ENCODE measurements at places on chromosomes 1 and 21. TPM values are rescaled to one million over a fixed set of nuclear protein-coding genes. Genes with fewer than 3 reads are reported as not detected.

Gene TBX19
- 0.26 TPM for total RNA-seq

GRCh38 chr21:38300141-38300578, 43.4 kb downstream of the KCNJ15 start:
- no peak for DNase-seq

GRCh38 chr1:175881246-175881976, 138.0 kb upstream of the TNR start:
- DNase-seq = no peak

GRCh38 chr1:229225331-229225782, 45.6 kb upstream of the RAB4A start:
- DNase-seq = no peak

Gene CTTNBP2NL
- 11.0 TPM for total RNA-seq

Gene DPYD
- 64.2 TPM for total RNA-seq

Gene AMY1C
- total RNA-seq = not detected

DNA sequence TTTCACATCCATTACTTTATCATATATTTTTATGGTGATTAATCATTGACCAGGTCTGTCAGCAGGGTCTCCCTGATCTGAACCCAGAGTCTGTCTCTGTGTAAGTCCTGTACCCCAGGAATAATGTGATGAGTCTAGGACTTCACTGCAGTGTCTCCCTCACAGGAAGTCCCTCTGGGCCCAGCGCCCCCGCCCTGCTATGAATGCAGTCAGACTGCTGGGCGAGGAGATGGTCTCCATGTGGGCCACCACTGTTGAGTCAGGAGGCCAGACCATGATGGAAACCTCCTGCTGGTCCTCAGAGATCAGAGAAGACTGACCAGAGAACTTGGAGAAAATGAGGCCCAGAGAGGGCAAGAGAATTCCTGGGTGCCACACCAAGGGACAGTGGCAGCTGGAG, 9.5 kb downstream of the TMEM222 start:
- DNase-seq = no peak

Gene CPT2
- 18.3 TPM for total RNA-seq
